ENCODE measurements at places on chromosomes 6 and 20.

DNA sequence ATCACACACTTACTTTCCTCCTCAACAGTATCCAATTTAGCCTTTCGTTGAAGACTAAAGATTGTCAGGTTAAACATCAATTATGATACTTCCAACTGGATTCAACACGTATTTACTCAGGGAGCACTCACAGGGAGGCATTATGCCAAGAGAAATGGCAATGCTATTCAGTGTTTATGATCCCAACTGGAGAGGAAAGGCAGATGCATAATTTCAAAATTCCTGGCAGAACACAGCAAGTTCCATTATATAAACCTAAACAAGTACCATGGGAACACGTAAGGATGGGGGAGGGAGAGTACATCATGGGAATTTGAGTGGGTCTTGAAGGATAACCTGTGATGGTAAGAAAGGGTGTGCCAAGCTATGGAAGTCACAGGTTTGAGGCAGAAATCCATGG lies 112.7 kb downstream of the ISM1 start:
- no peak for DNase-seq

DNA sequence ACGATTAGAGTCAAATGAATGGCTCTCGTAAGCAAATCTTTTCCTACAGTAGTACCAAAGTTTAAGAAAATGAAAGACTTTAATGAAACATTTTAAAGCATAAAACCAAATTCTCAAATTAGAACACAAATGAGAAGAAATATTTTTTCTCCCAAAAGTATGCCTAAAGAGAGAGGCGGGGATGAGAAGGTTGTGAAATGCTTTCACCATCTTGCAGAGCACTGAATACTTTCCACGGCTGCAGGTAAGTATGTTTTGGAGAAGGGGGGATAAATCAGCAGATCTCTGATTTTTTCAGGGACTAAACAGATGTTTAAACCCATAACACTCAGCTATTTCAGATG lies 277.1 kb downstream of the ADGB start:
- no peak for DNase-seq

GRCh38 chr6:139981768-139982181 lies 607.3 kb upstream of the CITED2 start:
- no peak for DNase-seq

GRCh38 chr6:138084904-138085838 lies 22.0 kb downstream of the PERP start:
- DNase-seq: no peak

DNA sequence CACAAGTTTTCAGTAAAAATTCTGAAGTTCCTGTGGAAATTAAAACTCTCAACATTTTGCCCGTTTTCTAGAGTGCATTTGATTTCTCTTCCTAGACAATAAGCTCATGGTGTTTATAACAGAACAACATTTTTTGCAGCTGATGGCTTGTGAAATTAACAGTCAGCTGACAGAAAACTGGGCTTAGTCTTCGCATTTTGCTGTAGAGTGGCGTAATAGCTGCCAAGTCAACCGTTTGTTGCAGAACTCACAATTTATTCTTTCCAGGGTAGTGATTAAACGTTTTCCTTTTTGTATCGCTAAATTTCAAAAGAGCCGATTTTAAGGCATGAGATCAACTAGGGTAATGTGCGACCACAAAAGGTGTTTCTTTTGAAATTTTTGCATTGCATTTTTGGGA lies 1.4 kb downstream of the SPO11 start:
- DNase-seq: no peak

DNA sequence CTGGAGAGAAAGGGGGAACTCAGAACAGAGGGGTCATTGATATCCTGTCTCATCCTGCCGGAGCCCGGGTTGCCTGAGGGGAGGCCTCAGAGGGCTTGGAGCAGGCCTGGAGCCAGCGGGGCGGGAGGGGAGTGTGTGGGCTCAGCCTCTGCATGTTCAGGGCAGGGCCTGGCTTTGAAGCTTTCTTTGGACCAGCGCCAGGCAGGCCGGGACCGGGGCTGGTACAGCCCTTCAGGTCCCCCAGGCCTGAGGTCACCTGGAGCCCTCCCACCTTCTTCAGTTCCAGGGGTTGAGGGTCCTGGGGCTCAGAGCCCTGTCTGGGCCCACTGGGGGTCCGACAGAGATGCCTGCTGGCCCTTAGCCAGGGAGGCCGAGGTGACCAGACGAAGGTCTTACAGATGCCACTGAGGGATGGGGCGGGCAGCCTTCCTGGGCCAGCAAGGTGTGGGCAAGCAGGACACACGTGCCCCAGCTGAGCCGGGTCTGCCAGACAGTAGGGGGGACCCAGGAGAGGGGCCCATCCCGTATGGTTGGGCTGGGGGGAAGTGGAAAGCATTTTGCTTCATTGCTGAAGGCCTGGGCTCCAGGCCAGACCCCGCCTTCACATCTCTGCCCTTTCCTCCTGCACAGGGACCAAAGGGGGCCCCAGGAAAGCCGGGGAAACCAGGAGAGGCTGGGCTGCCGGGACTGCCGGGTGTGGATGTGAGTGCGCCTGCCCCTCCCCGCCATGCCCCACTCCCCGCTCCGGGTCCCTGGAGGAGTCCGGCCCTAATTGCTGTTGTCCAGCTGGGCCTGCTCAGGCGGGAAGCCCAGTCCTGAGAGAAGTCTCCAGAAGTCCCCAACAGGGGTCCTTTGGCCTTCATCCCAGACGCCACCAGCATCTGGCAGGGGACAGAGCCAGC lies 2.0 kb downstream of the COL9A3 start:
- DNase-seq: no peak

DNA sequence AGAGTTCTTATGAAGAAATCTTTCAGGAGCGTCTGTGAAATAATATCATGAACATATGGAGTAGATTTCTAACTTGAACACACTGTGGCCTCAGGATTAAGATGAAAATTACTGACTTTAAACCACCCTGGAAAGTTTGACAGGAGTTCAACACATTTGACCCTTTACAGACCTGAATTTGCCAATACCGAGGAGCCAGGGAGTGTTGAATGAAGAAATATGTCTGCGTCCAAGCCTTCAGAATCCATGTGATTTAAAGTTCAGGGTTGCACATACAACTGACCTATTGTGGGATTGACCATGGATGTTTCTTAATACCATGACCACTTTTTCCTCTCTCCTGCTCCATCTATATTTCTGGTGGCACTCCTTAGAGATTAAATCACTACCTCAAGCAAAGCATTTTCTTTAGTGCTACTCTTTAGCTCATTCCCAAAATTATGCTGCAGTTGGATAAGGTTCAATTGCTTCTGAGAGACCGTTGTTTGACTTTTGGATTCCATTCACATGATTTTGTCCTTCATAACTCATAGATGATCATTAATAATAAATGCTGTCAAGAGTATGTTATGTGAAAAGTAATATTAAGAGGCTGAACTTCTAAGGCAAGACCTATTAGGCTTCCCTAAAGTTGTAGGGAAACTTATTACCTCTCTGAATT lies 57.4 kb downstream of the PRL start:
- no peak for DNase-seq

DNA sequence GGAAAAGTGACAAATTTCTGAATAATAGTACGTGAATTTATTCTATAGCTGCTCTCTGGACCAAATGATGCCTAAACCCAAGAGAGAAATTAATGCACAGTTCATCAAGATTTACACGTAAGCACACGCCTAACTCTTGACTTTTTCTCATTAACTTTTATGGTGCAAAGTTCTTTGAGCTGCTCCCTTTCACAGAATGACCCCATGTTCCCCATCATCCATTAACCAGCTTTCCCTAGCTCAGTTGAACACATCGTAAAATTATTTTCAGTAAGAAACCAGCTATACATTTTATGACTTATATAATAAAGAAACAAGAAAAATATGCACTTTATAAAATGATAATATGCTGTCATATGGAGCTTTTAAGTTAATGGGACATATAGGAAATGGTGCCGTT lies 54.3 kb downstream of the ID4 start:
- no peak for DNase-seq

DNA sequence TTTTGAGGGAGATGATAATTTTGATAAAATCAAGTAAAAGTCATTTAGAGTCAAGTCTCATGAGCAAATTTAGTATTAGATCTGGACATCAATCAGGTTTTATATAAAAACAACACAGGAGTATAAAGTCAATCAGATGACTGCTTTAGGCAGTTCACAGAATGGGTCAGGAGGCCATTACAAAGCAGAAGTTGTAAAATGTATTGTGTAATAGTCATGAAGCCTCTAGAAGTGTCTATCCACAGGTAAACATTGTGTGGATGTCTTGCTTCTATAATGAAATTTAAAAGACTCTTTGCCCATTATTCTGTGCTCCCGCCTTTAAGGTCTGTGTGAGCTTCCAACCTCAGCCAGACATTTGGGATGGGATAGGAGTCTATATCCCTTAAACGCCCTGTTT lies 28.8 kb downstream of the MAP7 start:
- no peak for DNase-seq

DNA sequence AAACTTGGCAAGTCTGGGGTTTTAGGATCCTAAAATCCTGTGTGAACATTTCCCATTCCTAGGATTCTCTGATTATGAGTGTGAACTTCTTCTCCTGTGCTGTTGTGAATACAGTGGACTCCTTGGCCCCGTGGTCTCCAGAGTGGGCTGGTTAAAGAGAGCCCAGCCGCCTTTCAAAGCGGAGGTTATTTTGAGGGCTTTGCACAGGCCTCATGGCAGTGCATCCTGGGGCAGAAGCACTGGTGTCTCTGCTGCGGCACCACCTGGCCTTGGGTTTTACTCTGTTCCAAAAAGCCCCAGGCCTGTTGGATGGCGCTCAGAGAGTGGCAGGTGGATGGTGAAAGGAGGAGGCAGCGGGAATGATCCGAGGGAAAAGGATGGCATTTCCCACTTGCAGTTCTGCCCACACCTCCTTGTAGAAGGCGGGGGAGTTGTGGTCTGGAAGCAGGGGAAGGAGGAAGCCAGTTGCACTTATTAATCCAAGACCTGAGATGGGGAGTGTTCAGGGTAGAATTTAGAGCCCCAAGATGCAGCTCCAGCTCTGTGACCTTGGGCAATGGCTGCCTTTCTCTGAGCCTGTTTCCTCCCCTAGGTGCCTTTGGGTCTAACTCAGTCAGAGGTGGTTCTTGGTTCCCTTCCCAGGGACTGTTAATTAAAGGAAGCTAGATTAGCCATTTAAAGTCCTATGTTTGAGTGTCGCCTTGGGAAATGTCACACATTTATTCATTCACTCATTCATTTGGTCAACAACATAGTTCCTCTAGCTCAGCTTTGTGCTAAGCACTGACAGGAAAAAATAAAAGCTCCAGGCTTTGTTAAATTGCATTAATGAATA lies 22.4 kb downstream of the MMP24 start:
- no peak for DNase-seq

GRCh38 chr6:71887006-71887743 lies 825 bp downstream of the RIMS1 start:
- DNase-seq: no peak

DNA sequence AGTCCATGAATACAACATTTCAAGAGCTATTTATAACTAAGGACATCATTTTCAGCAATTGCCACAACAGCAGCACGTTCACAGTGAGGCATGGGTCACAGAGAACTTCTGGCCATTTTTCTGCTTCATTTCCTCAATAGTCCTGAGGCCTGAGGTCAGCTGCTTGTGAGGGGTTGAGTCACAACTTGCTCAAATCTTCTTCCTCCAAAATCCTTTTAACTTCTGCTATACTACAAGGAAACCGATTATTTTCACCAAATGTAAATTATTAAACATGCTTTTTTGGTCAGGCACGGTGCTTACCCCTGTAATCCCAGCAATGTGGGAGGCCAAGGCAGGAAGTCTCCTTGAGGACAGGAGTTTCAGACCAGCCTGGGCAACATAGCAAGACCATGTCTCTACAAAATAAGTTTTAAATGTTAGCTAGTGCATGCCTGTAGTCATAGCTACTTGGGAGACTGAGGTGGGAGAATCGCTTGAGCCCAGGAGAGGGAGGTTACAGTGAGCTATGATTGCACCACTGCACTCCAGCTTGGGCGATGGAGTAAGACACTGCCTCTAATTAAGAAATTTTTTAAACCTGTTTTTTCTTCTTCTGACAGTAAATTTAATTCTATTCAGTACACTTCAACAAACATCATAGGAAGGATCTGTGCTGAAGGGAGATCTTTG lies 11.1 kb upstream of the SLC16A10 start:
- no peak for DNase-seq

DNA sequence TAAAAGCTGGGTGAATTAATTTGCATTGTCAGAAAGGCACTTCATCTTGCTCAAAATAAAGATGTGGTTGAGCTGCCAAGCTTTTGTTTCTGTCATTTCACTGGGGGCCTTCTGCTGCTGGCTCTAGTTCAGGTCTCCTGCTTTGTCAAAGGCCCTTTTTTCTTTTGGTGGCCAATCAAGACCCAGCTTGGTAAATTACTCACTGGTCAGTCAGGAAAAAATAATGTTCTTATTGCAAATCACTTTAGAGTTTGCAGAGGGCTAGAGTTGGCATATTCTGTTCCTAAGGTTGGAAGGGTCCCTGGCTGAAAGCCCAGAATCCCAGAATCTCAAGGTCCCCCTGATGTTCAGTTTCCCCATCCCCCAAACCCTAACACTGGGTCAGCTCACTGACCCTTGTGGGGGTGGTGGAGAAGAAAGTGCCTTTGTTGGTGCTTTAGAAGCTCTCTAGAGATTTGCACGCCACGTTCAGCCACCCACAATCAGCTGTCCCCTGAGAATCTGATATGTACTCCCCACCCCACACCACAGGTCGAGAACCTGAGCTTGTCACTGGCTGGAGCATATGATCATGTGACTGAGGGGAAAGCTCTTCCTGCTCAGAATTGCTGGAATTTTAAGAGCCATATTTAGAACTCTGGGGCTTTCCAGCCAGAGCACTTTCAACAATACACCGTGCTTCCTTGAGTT lies 21.7 kb upstream of the BNIP5 start:
- DNase-seq: no peak

DNA sequence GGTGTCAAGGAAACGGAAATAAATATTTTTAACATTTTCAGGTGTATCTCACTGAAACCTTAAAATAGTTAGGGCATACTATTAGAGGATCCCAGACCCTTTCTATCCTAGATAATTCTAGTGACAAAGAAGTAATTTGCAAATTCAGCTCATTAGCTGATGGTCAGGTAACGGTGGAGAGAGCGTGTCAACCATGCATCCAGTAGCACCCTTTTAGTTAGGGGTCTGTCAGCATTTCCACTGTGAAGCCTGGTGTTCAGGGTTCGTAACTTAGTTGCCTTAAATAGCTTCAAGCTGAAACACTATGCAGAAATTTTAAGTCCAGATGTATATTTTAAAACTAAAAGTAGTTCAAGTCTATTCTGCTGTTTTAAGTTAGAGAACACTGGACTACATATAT lies 48.5 kb upstream of the SUPT3H start:
- DNase-seq: no peak

DNA sequence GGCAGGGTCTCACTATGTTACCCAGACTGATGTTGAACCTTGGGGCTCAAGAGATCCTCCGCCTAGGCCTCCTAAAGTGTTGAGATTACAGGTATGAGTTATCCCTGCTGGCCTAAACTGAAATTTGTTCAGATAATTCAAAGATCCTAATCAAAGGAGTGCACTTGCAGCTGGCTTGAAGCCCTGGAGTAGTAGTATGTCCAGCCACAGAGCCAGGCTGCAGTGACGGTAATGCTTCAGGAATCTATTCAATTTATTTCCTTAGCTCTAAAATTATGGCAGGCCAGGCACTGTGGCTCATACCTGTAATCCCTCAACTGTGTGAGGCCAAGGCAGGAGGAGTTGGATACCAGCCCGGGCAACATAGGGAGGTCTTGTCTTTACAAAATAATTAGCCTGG lies 1.4 kb upstream of the DDX43 start:
- no peak for DNase-seq

All from stimulated activated CD8-positive, alpha-beta memory T cell treated with anti-CD3 and anti-CD28 coated beads, Interleukin-7, amount 100 ng/mL, for 1 hour (primary cell).